ENCODE measurements at places on chromosomes 7 and 10.

DNA sequence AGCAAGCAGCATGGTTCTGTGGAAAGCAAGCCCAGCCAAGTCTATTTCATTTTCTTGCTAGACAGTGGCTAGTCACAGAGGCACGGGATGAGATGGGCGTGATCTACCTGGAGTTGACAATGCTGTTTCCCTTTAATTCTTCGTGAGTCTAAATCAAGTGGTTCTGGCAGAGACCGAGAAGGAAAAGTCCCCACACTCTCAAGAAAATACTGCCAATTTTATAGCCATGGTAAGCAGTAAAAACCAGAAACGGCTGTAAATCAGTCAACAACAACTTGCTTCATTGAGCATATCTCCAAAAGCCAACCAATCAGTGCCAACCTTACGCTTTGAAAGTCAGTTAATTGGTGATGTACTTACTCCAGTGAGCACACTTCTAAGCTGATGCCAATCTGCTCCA, 223.4 kb downstream of the SEC23IP start:
- DNase-seq: no peak

DNA sequence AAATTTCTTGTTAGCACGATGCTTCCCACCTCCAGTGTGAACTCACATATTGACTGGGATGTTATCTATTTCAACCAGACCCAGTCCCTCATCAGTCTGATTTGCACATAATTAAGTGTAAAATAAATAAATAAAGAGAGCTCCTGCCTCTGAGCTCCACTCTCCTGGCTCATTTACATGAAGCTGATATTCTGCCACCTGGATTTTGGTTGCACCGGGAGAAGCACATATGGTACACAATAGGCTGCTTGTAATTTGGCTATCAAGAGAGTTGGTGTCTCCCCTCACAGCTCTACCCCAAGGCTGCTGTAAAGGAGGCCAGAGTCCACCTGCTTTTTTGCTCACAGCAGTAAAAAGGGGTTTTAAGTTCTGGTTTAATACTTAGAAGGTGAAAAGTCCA, 610.5 kb downstream of the KCNMA1 start:
- DNase-seq: no peak

DNA sequence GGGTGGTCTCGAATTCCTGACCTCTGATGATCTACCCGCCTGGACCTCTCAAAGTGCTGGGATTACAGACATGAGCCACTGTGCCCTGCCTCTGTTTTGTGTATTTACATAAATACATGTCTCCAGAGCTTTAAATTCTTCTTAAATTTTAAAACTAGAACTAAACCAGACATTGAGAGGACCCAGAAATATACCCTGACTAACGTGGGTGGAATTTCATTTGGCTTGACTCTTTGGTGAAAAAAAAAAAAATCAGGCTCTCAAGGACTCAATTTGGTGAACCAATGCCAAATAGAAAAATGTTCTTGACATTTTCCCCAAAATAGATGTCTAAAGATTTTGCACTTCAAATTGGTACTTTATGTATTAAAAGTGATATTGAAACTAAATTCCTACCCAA, 16.6 kb upstream of the FAS start:
- DNase-seq: no peak

GRCh38 chr7:131819891-131820290, 263.5 kb upstream of the PODXL start:
- DNase-seq: no peak

GRCh38 chr7:159026271-159027055, 118.2 kb downstream of the VIPR2 start:
- no peak for DNase-seq

GRCh38 chr7:777728-778078, 50.6 kb upstream of the PRKAR1B start:
- no peak for DNase-seq

- DNase-seq: peak; percentile 10
Observed at GRCh38 chr10:47136866-47137265, 163.1 kb upstream of the GDF10 start.

GRCh38 chr10:55002420-55002819, 201.4 kb upstream of the PCDH15 start:
- no peak for DNase-seq

GRCh38 chr7:17989546-17989945, 38.1 kb downstream of the PRPS1L1 start:
- DNase-seq: peak; percentile 52

GRCh38 chr10:34494012-34494411, 321.1 kb downstream of the PARD3 start:
- no peak for DNase-seq

GRCh38 chr10:130463104-130463875, 327.1 kb downstream of the GLRX3 start:
- no peak for DNase-seq

DNA sequence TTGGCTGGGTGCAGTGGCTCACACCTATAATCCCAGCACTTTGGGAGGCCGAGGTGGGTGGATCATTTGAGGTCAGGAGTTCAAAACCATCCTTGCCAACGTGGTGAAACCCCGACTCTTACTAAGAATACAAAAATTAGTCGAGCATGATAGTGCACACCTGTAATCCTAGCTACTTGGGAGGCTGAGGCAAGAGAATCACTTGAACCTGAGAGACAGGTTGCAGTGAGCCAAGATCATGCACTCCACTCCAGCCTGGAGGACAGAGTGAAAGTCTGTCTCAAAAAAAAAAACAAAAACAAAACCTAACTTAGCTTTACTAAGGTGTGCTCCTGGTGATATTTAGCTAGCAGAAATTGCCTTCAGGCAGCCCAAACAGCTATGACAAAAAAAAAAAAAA, 24.3 kb upstream of the VDAC2 start:
- DNase-seq: no peak

- DNase-seq: peak; percentile 56
Observed at GRCh38 chr7:107690611-107691010, 30.0 kb downstream of the SLC26A4 start.

DNA sequence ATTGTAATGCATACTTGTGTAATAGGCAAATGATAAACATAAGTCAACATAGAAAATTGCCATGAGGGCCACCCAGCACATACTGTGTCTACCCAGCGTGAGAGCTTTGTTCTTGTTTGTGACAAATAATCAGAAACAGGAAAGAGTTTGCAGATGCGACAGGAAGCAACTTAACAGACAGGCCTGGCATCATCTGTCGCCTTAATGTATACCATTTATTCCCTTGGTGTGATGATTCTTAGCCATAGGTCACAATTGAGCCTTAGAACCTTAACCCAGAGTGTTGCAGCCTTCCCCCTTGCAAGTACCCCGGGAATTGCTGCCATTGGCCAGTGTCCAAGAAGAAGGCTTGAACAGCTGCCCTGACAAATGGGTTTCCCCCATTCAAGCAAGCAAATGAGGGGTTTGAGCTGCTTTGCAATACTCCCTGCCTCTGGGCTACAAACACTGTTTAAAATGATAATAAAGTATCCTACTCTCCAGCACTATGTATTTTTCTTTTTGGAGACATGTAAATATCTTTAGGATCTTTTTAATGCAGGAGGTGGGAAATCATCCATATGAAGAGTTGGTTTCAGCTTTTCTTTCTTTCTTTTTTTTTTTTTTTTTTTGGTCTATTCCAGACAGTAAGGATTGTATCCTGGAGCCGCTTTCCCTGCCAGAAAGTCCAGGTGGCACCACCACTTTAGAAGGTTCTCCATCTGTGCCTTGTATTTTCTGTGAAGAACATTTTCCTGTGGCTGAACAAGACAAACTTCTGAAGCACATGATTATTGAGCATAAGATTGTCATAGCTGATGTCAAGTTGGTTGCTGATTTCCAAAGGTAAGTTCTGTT, 80.0 kb downstream of the ZNF277 start:
- no peak for DNase-seq

DNA sequence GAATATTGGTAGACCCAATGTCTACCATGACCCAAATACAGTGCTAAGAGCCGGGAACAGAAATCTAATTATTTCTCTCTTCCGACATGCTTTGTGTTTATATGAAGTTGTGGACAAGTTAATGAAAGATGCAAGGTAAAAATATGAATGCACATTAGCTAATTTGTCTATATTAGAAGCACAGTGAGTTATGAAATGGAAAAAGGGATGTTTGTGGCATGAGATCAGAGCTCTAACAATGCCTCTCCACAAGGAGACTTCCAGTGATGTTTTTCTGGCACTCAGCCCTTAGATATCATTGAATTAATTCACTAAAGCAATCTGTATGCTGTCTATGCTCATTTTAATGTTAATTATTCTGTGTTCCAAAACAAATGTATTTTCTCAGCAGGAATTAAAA, 897.2 kb downstream of the CNTNAP2 start:
- peak; percentile 3 for DNase-seq

GRCh38 chr10:96683710-96684109, 36.6 kb downstream of the PIK3AP1 start:
- DNase-seq: peak; percentile 39

GRCh38 chr7:9029681-9030530, 596.5 kb downstream of the NXPH1 start:
- peak; percentile 6 for DNase-seq

DNA sequence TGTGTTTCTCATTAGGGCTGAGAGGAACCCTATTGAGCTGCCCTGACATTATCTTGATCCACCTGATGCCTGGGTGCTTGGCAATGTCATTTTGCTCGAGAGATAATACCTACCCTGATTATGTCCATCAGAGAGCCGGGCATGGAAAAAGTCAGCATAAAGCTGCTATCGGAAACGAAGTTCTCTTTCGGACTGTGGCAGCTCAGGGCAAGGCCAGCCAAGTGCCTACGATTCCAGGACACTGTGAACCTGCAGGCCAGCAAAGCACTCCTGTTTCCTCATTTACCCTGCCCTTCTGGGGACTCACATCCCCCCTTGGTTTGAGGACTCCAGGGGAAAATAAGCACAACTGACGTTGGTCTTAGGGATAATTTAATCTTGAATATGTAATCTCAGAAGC, 25.2 kb upstream of the NPTX2 start:
- DNase-seq: no peak

DNA sequence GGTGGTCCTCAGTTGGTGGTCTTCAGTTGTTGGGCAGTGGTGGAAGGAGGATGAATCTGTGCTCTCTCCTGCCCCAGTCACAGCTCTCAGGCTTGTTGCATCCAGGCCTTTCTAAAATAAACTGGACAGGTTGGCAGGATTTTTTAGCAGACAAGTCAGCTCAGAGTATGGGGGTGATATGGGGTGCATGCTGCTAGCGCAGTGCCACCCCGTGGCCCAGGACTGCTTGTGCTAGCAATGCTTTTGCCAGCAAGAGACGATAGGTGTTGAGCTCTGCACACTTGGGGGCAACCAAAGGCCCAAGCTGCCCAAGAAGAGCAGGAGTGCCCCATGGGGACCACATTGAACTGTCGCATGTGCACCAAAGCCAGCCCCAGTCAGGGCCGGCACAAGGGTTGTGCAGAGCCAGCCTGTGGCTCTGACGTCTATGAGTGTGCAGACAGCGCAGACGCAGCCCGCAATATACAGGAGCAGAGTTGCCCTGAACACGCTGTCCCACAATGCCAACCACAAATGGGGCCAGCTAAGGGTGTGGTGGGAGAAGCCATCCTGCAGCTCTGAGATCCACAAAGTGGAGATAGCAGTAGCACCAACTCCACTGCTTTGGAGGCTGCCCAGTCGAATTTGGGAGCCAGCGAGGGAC, 49.8 kb upstream of the PDSS1 start:
- DNase-seq: no peak

DNA sequence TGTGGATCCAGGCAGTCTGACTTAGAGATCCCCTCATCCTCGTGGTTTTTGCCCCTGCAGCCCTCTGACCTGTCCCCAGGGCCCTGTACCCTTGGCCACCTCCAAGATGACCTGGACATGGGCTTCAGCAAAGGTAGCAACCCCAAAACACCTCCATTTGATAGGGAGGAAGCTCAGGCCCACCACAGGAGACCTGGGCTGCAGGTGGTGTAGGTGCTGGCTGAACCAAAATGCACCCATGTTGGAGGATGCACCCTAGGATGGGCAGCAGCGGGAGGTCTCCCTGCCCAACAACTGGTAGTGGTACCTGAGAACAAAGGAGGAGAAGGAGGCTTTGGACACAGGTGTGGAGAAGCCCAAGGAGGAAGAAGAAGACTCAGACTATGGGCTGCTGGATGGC, 188.7 kb downstream of the ZNF716 start:
- DNase-seq: no peak

DNA sequence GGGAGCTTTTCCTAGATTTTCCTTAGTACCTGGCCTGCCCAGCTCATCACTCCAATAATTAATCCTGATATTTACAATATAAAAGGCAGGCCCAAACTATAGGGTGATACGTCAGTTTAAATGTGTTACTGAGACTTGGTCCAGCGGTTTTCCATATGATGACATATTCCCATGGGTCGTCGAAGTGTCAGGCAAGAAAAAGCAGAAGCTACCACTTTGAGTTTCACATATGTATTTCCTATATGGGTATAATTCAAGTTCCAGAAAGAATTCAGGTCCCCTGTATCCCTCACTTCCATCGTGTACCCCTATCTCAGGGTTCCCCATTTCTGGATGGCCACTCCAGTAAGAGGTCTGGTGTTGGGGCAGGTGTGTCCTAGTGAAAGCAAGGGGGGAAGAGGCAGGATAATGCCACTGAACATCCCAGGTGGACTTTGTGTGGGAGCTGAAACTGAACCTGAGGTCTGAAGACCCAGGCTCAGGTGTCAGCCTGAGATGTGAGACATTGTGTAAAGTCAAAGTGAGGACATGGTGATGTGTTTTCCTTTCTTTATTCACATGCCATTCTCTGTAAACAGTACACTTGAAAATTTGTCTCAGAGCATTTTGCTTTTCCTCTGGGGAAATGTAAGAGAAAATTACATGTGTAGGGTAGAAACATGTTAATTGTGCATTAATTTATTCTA, 167.8 kb downstream of the PLXDC2 start:
- no peak for DNase-seq

GRCh38 chr7:90345595-90346335, 751 bp upstream of the GTPBP10 start:
- peak; percentile 49 for DNase-seq

GRCh38 chr10:69220041-69220451, at the start of gene HKDC1:
Gene HKDC1, plus strand, starts transcription at chr10:69220332. Its CDS starts 104 bp downstream, at chr10:69220436.
- DNase-seq: peak; percentile 64

DNA sequence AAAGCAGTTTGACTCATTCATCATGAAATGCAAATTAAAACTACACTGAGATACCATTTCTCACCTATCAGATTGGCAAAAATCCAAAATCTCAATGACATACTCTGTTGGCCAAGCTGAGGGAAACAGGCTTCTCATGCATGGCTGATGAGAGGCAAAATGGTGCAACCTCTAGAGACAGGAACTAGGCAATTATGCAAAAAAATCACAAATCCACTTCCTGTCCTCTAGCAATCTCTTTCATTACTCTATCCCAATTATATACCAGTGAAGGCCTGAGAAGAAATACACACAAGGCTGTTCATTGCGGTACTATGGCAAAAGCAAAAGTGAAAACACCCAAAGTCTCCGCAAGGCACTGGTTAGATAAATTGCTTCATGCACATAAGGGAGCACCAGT, 25.9 kb upstream of the PTPRN2 start:
- peak; percentile 3 for DNase-seq

- no peak for DNase-seq
Observed at GRCh38 chr10:124008681-124009080, 84.7 kb downstream of the CHST15 start.
